Heart right ventricle (tissue), 16 donors: ENCODE measurements at places on chromosomes 1 and 21. TPM values are rescaled to one million over a fixed set of nuclear protein-coding genes. Genes with fewer than 3 reads are reported as not detected.

GRCh38 chr1:37601441-37601840, 5.7 kb upstream of the GNL2 start:
- DNase-seq: no peak

DNA sequence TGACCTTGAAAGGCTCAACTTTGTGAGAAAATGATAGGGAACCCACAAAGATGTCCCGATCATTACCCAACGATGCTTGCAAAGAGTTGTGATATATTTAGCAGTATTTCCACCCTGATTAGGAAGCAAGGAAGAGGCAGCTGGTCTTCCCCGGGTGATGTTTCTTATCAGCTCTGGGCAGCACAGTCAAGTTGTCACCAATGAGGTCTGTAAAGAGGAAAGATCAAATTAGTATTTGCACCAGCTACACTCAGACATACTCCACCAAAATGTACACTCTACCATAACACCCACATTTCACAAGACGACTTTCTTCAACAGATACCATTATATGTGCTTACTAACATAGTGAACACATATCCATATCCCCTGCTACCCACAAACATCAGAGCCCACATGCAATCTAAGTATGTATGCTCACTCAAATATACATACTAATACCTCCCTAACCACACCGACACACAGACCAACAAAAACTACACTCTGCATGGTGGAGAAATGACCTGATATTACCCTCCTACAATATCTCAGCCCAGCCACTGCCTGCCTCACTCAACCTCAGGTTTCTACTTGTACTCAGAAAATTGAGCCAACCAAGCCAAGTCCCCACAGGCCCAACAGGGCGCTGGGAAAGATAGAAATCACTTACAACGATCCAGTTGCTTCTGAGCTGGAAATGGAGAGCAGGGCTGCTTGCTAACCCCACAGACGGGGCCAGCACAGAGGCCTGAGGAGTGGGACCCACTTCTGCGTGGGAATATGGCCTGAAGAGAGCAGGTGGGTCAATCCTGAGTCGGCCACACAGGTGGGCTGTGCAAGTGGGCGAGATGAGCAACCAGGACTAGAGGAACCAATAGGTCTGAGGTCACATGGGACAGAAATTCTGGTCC, 4.6 kb upstream of the BTG2 start:
- DNase-seq: no peak

Gene PKP1
- polyA plus RNA-seq: 0.39 TPM

DNA sequence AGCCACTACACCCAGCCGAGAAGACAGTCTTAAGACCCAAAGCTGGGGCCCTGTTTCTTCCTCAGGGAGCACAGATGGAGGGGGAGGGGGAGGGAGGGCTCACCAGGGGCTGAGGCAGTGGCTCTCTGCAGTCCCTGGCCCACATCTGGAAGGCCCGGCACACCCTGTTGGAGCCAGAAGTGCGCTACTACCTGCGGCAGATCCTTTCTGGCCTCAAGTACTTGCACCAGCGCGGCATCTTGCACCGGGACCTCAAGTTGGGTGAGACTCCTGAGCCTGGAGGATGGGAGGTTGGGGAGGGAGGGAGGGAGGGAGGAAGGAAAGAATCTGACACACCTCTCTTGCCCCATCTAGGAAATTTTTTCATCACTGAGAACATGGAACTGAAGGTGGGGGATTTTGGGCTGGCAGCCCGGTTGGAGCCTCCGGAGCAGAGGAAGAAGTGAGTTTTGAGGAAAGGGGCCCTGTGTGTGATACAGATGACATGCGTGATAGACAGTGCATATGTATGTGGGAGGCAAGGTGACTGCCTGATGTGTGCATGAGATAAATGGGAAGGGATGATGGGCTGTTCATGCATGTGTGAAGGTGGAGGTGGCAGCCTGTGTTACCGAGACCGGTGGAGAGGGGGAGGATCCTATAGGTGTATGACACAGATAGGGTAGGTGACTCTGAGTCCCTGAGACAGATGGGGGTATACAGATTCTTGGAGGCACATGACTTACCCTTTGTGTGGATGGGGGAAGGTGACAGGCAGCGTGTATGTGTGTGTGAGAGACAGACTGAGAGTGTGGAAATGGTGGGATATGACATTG, 1.5 kb downstream of the PLK3 start:
- DNase-seq: no peak

DNA sequence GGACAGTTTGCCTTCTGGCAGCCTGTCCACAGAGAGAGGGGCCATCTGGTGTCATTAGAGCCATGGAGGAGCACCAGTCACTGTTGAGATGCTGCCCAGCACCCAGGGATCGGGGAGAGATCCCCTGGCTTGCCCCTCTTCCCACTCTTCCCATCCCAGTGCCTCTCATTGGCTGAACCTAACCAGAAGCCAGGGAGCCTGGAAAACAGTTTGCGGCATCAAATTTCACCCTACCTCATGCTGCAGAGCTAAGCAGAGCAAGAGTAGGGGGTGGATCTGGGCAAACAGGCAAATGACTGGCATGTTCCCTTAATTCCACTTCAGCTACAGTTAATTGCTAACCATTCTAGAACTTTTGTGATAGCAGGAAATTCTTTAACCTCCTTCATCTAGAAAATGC, 19.1 kb downstream of the TRAF5 start:
- no peak for DNase-seq

Gene NEXN
- 277 TPM for polyA plus RNA-seq
